DMS53 (cell line): ENCODE measurements at places on chromosomes 11 and 22.

GRCh38 chr11:1217151-1217550, 5.7 kb upstream of the MUC5B start:
- no peak for DNase-seq

- DNase-seq = no peak
Measured at GRCh38 chr11:95505927-95506426, 275.0 kb upstream of the SESN3 start.

GRCh38 chr22:46875089-46875488, 112.6 kb downstream of the TBC1D22A start:
- no peak for DNase-seq

DNA sequence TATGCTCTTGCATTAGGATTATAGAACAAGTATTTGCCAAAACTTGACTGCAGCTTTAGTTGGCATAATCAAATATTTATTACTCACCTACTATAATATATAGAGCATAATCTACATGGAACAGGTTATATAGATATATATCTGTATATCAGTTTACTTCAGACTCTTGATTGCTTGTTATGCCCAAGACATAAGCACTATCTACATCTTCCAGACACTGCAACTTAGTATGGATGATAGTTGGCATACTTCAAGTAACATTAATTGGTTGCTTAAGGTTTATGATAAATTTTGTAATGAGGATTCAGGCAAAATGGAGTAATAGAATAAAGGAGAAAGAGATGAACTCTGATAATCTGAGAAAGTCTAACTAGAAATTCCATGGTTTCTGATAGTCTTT, 1.0 kb downstream of the CCDC15 start:
- no peak for DNase-seq

- DNase-seq = no peak
Measured at GRCh38 chr11:114033066-114033465, 26.4 kb upstream of the ZBTB16 start.

DNA sequence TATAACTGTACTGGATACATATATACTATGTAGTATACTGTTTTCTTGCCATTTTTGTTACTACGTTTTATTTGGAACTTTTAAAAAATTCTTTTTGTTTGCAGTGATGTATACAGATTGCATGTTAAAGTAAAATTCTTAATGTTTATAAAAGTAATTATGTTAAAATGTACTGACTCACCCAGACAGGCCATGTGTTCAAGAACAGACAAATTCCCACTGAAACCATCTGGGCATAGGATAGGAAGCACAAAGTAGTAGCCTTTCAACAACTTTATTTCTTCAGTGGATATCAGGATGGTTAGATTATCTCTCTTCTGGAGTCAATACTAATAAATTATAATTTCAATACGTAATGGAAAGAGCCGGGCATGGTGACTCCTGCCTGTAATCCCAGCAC, 19.8 kb downstream of the PRMT3 start:
- DNase-seq = no peak

GRCh38 chr11:2318123-2318522, 16.3 kb downstream of the TSPAN32 start:
- DNase-seq = no peak

GRCh38 chr11:64297699-64298358, 2.3 kb upstream of the CATSPERZ start:
- DNase-seq = no peak

DNA sequence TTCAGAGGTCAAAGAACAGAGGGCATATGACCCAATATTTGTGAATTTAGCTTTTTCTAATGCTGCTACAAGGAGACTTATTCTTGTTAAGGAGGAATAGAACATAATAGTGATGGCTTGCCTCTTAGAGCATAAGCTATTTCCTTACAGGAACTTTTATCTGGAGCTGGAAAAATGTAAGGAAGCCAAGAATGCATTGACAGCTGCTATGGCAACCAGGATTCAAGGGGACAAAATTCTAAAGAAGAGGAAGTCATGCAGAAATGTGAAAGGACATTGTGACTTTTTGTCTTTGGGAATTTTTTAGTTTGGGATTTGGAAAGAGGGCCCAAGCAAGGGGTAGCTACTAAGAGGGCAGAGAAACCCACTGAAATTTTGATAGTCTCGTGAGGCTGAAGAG, 51.1 kb downstream of the EHF start:
- peak; percentile 11 for DNase-seq

GRCh38 chr11:8004008-8004407, 16.9 kb downstream of the EIF3F start:
- DNase-seq = no peak

- DNase-seq = no peak
Measured at GRCh38 chr22:46309526-46310085, 12.9 kb downstream of the GTSE1 start.

- no peak for DNase-seq
Measured at GRCh38 chr11:120054753-120055045, 83.2 kb downstream of the TRIM29 start.

GRCh38 chr11:119974467-119974866, 163.4 kb downstream of the TRIM29 start:
- DNase-seq = no peak

- peak; percentile 84 for DNase-seq
Measured at GRCh38 chr11:93490996-93491618, 52.1 kb downstream of the SMCO4 start.

GRCh38 chr11:1936072-1936780, 10.9 kb upstream of the MRPL23 start:
- no peak for DNase-seq

DNA sequence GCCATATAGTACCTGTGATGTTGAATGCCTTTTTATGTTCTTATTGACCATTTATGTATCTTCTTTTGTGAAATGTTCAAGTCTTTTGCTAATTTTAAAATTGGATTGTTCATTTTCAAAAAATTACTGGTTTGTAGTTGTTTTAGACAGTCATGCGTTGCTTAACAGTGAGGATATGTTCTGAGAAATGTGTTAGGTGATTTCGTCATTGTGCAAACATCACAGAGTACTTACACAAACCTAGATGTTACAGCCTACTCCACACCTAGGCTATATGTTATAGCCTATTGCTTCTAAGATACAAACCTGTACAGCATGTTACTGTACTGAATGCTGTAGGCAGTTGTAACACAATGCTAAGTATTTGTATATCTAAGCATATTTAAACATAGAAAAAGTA, 32.5 kb downstream of the PDE3B start:
- DNase-seq = peak; percentile 90

DNA sequence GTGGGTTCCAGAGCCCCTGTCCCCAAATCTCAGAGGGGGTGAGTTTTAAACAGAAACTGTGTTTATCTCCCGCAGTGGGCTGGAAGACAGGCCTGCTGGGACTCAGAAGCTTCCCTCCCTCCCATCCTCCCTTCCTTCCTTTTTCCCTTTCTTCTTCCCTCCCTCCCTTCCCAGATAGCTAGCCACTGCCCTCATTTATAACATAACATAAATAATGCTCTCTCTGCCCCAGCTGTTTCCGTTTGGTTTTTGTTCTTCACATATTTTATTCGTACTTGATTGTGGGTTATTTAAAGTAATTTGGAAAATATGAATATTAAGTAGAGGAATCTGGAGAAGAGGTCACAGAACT, 140.9 kb downstream of the TEAD1 start:
- no peak for DNase-seq

DNA sequence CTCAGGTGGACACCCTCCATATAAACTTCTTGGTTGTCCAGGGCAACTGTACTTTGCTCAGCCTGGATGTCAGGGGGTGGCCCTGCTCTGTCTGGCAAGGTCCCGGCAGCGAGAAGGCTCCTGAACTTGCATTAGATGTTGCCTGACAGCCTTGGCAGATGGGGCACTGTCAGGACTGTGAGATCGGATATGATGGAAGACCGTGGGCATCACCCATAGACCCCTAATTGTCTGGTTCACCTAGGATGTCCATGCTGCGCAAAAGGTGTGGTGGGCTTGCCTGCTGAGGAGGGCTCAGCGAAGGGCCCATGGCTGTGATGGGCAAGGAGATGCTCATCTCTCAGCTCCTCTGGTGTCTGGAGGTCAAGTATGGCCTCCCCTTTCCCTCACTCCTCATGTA, 62.7 kb downstream of the MYO18B start:
- DNase-seq = no peak

DNA sequence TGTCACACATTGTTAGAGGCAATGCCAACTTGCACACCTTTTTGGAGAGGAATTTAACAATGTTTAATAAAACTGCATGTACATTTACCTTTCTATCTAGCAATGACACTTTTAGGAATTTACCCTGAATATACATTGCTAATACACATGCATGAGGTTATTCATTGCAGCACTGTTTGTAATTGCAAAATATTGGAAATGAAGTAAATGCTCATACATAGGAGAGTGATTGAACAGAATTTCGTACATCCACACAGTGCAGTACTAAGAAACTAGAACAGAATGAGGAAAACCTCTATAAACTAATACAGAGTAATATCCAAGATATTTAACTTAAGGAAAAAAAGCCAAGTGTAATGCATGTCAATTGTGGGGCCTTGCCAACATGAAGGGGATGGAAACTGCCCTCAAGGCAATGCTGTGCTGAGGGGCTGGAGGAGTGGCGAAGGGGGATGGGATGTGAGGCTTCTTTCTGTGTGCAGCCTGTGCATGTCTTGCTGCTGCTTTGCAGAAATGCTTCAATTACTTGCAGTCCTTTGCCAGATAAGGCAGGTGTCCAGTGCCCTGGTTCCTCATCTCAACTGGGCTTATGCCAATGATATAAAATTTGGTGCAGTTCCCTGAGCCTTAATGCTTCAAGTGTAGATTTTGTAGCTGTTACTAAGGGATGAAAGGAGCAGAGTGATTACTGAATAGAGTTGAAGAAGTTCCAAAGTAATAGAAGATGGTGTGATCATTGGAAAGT, 96.1 kb downstream of the GRIA4 start:
- DNase-seq = no peak

DNA sequence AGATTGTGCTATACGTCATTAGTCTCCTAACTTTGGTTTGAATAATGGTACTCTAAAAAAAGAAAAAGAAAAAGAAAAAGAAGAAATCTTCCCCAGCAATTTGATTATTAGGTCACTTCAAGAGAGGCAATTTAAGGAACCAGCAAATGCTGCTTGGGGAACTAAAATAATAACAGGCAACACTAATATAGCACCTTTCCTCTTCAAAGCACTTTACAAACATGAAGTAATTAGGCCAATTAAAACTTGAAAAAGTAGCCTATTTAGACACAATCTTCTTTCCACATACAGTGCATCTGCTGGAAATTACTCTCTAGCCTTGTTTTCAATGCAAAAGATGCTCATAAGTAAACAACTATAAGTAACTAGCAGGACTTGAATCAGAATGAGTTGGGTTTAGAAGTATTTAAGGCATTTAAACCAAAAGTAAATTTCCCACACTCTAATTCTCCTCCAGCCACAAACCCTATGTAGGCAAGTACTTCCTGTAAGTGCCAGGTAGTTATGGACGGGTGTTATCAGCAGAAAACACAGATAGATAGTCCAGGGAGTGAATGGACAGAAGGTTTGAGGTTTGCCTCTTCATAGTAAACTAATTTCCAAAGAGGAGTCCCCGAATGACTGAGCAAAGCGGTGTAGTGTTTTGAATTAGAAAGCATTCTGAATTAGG, 44.5 kb downstream of the LRRC4C start:
- no peak for DNase-seq
